ENCODE measurements at places on chromosomes 4 and X.

- no peak for DNase-seq
Observed at GRCh38 chr4:160811956-160812355, 1351.8 kb downstream of the FSTL5 start.

- DNase-seq, result peak; percentile 14
Observed at GRCh38 chrX:120244735-120245498, 5.7 kb upstream of the ZBTB33 start.

GRCh38 chr4:57291911-57292310, 181.7 kb upstream of the IGFBP7 start:
- DNase-seq, result no peak

DNA sequence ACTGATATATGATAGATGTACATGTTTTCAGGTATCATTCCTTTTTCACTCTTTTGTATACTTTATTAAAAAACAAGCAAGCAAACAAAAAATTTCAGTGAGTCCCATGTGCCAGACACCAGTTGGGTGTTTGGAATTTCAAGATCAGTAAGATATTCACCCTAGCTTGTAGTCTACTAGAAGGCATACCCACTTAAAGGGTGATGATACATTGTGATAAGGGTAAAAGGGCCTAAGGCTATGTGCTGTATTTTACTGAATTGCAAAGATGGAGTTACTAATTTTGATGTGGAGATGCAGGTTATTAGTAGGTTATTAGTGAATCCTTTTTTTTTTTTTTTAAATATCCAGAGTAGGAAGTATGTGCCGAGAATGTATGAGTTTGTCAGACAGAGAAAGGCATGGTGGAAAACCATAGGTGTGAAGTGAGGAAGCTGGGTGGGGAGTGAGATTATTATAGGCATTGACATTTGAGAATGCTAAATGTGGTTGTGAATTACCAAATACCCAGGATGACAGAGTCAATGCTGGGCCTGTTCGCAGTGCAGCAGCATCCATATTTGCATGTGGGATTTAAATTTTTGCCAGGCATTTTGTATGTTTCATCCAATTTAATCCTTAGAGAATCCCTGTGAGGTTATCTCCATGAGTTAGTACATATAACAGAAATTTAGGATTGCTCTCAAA, 10.1 kb downstream of the STIM2 start:
- DNase-seq, result no peak

DNA sequence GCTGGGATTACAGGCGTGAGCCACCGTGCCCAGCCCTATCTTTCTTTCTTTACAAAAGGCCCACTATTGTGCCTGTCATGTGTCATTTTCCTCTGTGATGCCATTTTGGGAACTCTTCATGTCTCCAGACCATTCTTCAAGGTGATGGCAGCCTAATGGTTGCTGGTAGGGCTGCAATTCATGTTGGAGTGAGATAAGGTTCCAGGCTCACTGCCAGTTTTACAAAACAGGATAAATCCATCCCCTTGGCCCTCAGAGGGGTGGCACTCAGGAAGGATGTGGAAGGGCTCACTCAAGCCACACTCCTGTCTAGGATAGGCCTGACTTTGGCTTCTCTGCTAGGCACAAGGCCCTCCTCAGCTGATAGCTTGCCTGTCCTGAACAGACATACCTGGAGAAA, 3.8 kb downstream of the TCEAL9 start:
- DNase-seq, result no peak

DNA sequence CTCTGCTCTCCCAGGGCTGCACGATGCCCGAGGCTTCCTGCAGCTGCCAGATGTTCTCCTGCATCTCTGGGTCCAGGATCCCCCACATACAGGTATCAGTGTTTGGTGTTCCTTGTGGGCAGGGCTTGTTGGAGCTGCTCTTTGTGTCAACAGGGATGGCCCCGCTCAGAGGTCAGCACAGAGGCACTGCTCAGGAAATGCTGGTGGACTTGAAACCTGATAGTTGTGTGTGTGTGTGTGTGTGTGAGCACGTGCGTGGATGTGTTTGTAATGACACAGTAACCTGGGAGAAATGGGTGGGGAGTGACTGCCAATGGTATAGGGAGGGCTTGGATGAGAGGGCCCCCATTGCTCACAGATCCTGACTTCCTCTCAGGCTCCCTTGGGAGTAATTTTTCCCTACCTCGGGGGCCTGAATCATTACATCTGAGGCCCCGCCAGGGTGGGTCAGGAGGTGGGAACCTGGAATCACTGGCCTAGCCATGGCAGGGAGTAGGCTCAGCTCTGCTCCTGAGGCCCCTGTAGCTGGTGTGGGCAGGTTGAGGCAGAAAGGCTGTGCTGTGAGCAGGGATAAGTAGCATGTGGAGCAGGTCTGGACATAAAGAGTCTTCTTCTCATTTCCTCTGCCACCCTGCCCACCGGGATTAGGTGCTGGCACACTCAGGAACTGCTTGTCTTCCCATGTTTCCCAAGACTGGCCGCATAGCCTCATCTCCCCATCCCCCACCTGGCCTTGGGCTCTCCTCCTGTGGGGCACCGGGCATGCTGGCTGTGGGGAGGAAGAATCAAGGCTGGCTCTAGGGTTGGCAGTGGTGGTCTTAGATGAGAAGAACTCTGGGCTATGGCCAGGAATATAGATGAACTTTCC, 2.5 kb upstream of the EFNB1 start:
- DNase-seq, result no peak

GRCh38 chr4:79578606-79579005, 170.6 kb upstream of the GK2 start:
- no peak for DNase-seq

GRCh38 chr4:177229331-177229730, 80.3 kb upstream of the NEIL3 start:
- no peak for DNase-seq

- no peak for DNase-seq
Observed at GRCh38 chr4:150814873-150815272, 200.2 kb downstream of the LRBA start.

GRCh38 chr4:127965803-127966175, 583 bp downstream of the ABHD18 start:
- DNase-seq, result peak; percentile 55

DNA sequence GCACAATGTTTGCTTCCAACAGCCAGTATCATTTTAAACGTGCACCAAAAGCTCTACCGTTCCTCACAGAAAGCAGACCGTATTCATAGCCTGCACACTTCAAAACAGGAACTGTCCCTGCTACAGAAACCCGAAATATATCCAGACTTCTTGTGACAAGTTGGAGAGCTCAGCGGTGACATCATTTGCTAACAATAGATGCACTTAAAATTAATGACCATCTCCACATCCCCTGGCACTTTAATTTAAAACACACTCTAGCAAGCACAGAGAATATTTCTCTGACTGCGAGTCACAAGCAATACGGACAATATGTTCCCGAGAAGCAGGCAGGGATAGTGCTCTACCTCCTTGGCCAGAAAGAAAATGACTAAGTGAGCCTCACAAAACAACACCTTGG, 2.5 kb downstream of the NYX start:
- no peak for DNase-seq

DNA sequence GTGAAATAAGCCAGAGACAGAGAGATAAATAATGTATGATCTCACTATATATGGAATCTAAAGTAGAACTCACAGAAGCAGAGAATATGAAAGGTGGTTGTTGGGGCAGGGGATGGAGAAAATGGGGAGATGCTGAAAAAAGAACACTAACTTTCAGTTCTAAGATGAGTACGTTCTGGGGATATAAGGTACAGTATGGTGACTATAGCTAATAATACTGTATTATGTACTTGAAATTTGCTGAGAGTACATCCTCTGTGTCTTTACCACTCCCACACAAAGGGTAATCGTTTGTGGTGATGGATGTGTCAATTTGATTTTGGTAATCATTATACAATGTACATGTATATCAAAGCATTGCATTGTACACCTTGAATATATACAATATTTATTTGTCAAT, 6.6 kb downstream of the FBXL5 start:
- DNase-seq, result no peak

DNA sequence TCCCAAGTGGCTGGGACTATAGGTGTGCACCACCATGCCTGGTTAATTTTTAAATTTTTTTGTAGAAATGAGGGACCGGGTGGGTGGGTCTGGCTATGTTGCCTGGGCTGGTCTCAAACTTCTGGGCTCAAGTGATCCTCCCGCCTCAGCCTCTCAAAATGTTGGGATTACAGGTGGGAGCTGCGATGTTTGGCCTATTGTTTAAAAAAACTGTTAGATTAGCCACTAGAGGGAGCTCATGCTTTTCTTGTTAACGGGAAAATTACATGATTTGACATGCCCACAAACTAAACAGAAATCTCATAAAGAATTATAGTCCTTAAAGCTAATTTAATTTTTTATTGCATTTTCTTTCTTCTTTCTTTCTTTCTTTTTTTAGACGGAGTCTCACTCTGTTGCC, 5.0 kb upstream of the SDAD1 start:
- DNase-seq, result no peak
